Smooth muscle cell of the brain vasculature (primary cell): ENCODE measurements at places on chromosomes 5 and 9.

DNA sequence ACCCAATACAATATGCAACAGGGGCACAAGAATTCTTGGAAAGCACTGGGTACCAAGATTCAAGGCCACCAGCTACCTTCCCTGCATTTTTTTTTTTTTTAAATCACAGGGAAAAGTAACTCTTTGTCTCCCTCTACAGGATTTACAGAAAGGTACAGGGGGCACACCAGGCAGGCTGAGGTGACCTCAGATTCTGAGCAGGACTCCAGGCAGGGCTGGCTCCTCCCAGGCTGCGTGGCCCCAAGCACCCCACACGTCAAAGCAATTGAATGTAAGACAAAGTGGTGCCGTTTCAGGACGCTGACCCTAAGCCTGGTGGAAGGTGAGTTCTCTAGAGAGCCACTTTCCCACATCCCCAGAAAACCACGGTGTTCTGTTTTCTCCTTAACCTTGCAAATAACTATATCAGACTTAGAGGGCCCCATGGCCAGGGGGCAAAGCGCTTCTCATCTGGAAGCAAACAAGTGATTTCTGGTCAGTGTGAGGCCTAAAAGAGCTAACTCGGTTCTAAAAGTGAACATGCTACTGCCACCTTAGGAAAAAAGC, 222.6 kb downstream of the ROR2 start:
- DNase-seq: no peak

- DNase-seq: no peak
Observed at GRCh38 chr5:58215364-58215763, 244.5 kb downstream of the PLK2 start.

GRCh38 chr5:6590581-6590980, 42.3 kb downstream of the NSUN2 start:
- DNase-seq: no peak

DNA sequence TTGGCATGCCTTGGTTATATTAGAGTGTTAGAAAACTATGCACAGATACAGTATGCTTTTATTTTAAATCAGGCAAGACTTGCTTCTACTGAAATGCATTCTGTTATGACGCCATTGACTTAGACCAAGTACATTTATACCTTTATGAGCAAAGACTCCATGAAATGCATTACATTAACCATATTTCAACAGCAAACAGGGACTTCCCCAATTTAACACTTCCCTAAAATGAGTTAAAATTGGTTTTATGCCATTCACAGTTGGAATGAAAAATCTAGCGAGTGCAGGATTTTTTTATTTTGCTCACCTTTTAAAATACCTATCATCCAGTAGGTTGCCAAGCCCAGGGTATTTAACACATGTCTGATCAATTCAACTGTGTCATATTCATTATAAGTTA, 272.1 kb upstream of the IZUMO3 start:
- no peak for DNase-seq

GRCh38 chr5:76641514-76642120, 18.4 kb upstream of the F2RL2 start:
- DNase-seq: peak; percentile 62

DNA sequence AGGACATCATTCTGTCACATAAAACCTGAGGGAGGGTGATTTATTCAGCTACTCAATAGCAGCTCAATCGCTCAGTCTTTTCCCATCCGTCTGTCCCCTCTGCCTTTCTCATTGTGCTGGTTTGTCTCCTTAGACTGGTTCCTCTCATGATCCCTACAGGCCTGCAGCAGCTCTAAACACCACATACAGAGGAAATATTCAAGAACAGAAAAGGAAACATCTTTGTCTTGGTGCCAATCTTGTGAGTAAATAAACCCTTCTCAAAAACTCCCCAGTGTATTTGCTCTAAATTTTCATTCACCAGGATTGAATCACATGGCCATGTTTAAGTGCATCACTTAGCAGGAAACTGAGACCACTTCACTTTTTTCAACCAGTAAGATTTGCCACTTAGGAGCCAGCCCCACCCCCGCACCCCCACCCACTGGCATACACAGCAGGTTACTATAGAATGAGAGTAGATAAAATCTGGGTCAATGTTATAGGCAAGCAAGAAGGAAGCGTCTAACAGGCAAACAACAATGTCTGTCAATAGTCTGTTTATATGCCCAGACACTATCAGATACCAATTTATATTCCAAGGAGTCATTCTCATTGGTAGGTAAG, 895.5 kb upstream of the DMAC1 start:
- no peak for DNase-seq

DNA sequence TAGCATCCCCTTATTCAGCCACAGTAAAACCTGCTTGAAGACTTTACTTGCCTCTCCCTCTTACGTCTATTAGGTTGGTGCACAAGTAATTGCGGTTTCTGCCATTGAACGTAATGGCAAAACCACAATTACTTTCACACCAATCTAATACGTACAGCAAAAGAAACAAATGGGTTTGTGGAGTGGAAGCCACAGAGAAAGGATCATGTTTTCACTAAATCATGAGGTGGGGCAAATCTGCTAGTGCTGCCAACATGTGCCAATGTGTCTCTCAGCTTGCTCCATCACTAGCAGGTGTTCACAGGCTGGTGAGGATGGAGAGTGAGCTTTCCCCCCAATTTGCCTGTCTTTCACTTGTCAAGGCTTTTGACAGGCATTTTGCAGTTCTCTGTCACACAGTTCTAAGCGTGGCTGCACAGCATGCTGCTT, 15.9 kb downstream of the DMAC1 start:
- no peak for DNase-seq

DNA sequence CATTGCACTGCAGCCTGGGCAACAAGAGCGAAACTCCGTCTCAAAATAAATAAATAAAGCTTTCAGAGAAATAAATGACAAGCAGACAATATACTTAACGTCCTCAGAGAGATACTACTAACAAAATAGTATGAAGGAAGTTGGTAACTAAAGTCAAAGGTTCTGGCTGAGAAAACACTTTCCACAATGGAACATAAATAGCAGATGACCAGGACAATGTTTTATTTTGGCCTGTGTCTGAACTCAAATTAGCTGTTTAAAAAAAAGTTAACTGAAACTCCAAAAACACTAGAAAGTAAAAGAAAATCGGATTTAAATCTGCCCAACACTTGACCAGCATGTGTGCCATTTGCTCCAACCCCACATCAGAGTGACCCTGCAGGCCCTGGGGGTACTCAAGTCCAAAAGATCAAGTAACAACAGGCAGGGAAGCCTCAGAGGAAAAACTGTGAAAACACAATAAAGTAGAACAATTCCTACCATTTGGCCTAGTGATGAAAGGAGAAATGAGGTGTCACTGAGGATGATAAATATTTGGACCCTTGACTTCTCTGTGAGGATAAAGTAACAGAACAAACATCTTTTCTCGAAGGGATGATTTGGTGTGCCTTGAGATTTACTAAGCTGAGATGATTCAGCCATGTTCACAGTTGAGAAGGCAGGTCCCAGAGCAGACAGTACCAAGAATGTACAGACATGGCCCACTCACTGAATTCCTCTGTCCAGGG, 47.7 kb downstream of the LHFPL2 start:
- DNase-seq: no peak

DNA sequence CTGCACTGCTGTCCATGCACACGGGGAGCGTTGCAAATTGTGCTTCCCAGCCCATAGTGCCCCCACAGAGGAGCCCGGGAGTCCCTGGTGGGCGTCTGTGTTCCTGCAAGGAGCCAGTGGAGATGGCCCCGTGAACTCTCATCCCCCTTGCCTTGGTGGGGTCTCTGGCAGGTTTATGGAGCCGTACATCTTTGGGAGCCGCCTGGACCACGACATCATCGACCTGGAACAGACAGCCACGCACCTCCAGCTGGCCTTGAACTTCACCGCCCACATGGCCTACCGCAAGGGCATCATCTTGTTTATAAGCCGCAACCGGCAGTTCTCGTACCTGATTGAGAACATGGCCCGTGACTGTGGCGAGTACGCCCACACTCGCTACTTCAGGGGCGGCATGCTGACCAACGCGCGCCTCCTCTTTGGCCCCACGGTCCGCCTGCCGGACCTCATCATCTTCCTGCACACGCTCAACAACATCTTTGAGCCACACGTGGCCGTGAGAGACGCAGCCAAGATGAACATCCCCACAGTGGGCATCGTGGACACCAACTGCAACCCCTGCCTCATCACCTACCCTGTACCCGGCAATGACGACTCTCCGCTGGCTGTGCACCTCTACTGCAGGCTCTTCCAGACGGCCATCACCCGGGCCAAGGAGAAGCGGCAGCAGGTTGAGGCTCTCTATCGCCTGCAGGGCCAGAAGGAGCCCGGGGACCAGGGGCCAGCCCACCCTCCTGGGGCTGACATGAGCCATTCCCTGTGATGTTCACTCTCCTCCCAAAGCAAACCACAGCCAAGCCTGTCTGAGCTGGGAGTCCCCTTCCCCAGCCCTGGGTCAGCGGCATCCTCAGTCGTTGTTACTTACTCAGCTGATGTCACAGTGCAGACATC, 3.1 kb downstream of the MRPS2 start:
- DNase-seq: no peak
